ENCODE measurements at places on chromosomes 3 and 15. TPM values are rescaled to one million over a fixed set of nuclear protein-coding genes. Genes with fewer than 3 reads are reported as not detected.

- peak; percentile 43 for DNase-seq
Observed at GRCh38 chr3:170961616-170962400, 53.4 kb upstream of the EIF5A2 start.

The KCNAB1 gene
- total RNA-seq: 6.6 TPM

DNA sequence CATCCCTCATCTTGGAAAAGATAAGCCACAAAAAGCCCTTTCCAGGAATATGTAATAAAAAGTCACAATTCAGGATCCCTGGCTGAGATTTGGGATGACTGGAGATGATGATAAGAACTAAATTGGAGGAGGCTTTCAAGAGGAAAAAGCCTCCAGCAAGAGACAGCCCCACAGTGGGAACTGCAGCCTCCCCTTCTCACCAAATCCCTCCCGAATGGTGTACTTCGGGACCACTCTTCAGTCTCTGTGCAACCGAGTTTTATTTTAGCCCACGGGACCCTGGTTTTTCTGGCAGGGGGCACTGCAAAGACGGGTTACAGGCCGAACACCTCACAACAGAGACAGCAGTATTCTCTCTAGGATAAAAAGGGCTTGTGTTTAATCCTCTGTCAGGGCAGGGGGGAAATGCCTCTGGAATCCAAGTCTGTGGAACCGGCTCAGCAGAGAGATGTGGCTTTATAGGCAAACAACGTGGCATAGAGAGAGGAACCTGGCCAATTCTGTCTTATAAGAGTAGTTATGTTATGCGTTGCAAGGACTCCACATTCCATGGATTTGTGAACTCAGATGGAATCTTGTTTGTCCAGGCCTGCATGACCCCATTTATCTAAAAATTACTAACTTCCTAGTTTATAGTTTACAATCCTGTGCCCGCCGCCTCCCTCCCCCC, 1.2 kb upstream of the LMCD1 start:
- peak; percentile 60 for DNase-seq

GRCh38 chr3:53513556-53514190, 19.3 kb downstream of the CACNA1D start:
- no peak for DNase-seq
